ENCODE measurements at places on chromosomes 2 and 18. TPM values are rescaled to one million over a fixed set of nuclear protein-coding genes. Genes with fewer than 3 reads are reported as not detected.

GRCh38 chr2:188865681-188866080 is 108.5 kb upstream of the COL3A1 start:
- DNase-seq, result no peak

GRCh38 chr2:26854283-26854827 is 6.4 kb downstream of the DPYSL5 start:
- DNase-seq, result no peak

DNA sequence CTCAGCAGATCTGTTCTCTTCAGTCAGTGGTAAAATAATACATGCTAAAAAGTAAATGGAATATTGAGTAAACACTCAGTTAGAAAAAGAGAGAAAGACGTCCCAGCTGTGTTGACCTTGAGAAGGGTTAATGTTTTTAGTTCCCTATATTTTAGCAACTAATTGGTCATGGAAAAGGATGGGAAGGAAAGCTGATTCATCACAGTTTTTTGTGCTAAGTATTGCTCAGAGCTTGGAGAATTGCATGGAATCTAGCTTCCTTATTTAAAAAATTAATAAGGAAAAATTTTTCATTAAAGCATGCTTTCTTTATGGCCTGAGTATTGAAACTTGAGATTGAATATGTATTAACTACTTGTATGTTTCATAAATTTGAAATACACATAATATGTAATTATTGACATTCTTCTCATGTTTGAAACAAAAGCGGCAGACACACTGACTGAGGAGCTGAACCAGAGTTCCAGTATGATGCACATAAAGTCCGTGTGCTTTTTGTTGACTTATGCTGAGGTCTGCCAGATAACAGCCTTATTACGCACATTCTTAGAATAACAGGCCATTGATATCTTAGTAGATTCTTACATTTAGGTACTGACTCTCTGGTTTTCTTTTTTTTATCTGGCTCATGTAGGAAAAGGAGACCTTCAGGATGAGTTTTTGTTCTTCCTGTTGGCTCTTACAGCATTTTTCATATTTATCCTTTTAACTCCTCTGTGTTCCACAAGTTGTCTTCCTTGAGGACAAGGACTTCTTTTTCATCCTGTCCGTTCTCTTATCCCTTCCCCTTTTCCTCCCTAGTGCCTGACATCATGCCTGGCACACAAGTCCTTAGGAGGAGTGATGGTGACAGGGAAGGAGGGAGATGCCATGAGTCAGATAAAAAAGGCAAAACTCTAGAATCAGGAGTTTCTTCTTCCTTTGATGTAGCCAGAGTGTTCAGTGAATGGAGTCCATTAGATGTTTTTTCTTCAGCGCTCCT is 194.1 kb downstream of the PTPRM start:
- no peak for DNase-seq

GRCh38 chr2:54258166-54258565 is 2.1 kb upstream of the TSPYL6 start:
- no peak for DNase-seq

GRCh38 chr18:11154368-11154989 is 5.1 kb upstream of the PIEZO2 start:
- DNase-seq, result no peak

DNA sequence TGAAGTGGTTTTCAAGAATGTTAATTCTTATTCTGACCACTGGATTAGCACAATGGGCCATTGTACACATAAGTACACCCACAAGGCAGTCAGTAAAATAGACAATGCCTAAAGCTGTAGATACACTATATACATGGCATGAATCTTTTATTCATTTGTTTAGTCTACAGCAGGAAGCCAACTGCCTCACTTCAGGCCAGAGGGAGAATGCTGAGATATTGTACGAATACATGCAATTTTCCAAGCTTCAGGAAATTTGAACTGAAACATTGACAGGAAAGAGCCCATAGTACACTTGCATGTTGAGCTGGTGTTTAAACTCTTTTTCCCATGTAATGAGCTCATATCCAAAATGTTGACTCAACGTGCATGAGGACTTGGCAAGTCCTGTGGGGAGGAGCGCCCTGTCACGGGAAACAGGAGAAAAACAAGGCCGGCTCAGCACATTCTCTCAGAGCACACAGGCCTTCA is 111.6 kb upstream of the CYP1B1 start:
- DNase-seq, result peak; percentile 81

DNA sequence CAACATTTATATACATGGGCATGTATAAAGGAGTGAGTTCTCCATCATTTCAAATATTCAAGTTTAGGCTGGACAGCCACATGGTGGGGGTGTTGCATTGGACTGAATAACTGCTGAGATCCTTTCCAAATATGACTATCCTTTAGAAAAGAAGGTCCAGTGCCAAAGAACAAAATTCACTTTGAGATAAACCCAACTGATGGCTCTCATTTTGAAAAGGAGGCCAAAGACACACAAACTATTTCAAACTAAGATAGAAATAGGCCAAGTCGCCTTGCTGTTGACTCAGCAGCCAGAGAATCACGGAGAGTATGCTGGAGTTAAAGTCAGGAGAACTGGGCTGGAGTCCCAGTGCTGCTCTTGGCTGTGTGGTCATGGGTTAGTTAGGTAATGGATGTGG is 204.5 kb upstream of the LRATD1 start:
- DNase-seq, result no peak

- DNase-seq, result no peak
These were observed 56.9 kb upstream of the HAAO start for GRCh38 chr2:42849311-42849710.

GRCh38 chr2:16161085-16161565 is 220.8 kb downstream of the MYCN start:
- DNase-seq, result no peak

Gene RESP18
- not detected for total RNA-seq

Gene INPP5D
- total RNA-seq, result 22.8 TPM

Data from tibial nerve (tissue), 4 donors.